Activated CD8-positive, alpha-beta memory T cell treated with anti-CD3 and anti-CD28 coated beads, Interleukin-2, amount 50 U/mL, for 48 hours (primary cell): ENCODE measurements at places on chromosomes 11 and 22.

- no peak for DNase-seq
Measured at GRCh38 chr11:13576995-13577394, 81.2 kb upstream of the PTH start.

GRCh38 chr11:27409742-27410141 is 46.7 kb upstream of the CCDC34 start:
- no peak for DNase-seq

DNA sequence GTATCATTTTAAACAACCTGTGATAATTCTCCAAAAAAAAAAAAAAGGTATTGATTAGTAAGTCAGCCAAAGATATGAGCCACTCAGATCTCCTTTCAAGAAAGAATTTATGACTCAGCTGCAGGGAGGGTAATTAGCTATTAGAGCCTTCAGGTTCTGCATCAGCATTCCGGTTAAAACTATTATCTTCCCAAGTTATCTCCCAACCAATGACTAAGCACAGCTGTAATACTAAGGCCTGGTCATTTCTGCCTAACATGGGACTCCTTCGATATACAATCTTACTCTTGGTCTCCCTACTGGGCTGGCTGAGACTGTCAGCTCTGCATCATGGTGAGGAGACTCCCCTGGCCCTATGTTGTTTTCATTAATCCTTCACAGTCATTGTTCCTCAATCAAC is 60.4 kb downstream of the SBF2 start:
- no peak for DNase-seq

DNA sequence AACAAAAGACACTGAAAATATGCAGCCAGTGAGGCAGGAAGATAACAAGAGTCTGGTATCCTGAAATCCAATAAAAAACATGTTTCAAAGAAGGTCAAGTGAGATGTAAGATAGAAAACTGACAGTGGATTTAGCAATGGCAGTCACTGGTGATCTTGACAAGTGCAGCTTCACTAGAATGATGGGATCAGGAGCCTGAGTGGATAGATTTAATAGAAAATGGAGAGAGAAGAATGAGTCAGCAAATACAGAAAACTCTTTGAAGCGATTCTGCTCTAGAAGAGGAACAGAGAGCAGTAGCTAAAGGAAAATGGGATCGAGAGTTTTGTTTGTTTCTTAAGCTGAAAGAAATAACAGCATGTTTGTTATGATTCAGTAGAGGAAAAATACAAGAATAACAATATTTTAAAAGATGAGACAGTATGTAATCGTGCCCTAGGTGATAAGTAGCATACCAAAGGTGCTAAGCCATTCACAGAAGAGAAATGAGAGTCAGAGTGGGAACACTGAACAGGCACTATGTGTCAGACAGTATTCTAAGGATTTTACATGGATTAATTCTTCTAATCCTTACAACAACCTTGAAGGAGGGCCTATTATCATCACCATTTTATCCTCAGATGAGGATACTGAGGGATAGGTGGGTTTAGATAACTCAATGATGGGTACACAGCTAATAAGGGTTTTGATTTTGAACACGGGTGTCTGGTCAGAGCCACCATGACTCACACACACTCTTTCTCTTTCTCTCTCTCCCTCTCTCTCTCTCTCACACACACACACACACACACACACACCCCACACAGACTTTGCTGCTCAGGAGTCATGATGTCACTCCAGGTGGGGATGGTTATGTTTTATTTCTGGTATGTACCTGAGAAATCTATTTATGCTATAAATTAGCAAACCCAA is 36.3 kb downstream of the MRE11 start:
- DNase-seq, result no peak

GRCh38 chr11:79198898-79199250 is 242.0 kb downstream of the TENM4 start:
- DNase-seq, result no peak

- DNase-seq, result peak; percentile 22
Measured at GRCh38 chr22:48889887-48890692, 937.6 kb downstream of the BRD1 start.

DNA sequence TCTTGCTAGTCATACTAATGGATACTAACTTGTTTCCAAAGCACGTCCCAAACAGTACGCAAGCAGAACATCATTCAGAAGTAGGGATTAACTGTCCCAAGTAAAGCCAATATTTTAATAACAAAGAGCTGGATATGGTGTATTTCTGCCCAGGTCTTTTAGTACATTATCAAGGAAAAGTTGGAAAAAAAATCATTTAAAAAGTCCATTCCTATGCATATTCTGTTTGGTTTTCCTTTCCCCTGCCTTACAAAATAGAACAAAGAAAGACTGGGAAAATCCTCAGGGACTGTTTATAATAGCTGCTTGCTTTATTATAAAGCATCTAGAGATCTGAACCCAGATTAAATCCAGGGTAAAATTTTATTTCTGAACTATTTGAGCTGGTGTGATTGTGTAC is 83.9 kb downstream of the UVRAG start:
- no peak for DNase-seq

DNA sequence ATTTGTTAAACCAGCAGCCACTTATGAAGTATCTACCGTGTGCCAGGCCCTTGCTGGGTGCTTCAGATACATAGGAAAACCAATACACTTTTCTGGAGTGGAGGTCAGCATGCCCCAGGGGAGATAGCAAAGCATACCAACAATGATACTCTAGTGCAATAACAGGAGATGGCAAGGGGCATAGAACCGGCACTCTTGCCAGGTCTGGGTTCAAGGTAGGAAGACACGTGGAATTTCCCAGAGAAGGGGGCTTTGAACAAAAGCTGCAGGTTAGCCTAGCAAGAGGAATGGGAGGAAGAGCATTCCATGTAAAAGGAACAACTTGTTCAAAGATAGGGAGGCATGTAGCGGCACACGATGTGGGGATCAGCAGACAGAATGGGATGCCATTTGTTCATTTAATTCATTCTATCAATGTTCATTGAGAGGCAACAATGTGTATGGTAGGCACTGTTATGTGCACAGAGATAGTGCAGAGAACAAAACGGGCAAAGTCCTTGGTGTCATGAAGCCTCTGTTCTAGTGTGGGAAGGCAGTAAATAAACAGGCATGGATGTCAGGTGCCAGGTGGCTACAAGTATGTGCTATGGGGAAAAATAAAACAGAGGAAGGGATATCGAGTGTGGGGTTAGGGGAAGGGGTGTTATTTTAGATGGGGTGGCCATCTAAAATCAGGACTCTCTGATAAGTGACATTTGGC is 162.6 kb upstream of the E2F8 start:
- DNase-seq, result no peak

- DNase-seq, result no peak
Measured at GRCh38 chr11:66221726-66222236, 46.7 kb upstream of the RAB1B start.

DNA sequence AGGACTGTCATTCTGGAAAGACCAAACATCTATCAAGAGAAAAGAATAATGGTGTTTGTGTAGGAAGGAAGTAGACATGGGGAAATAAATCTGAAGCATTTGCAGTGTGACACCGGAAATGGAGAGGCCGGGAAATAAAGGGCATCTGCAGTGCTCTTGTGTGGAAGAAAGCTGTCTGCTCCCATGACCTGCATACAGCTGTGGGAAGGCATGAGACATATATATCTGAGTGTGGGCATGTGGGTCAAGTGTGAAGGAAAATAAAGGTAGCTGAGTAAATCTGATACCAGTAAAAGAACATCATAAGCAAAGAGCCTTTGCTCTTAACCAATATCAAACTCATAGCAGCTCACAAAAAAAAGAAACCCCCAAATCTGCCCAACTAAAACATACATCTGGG is 72.1 kb upstream of the OR5AK2 start:
- DNase-seq, result no peak

- DNase-seq, result no peak
Measured at GRCh38 chr11:86704710-86705109, 32.3 kb upstream of the ME3 start.

DNA sequence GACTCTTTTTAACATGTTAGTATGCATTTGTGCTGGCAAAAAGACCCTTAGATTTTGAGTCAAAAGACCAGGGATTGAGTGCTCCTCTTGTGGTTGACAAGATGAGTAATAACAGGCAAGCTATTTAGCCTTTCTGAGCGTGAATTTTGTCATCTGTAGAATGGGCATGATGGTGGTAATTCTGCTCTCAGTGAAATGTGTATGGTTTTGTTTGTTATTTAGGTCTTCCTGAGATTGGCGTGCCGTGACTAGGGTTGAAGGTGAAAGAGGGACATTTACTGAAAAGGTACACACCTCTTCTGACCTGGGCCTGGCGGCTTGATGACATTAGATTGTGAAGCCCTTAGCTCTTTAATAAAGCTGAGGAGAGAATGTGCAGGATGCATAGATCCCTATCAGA is 8.4 kb upstream of the CEP295 start:
- no peak for DNase-seq

DNA sequence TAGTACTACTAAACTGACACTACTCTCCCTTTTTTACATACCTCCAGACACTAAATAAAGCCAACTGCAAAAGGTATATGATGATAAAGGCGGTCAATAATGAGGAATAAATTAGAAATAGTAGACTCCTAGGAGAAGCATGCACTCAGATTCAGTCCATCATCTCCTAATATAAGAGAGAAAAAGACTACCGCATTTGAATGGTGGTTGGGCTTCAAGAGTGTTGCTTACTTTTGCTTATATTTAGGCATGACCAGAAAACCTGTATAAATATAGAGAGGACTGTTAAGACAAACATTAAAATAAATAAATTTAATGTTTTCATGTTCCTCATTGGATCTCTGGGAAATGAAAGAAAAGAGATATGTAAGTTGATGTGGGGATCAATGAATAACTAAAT is 1137.0 kb downstream of the FAM181B start:
- no peak for DNase-seq

- DNase-seq, result no peak
Measured at GRCh38 chr11:87141980-87142514, 104.3 kb downstream of the TMEM135 start.

- no peak for DNase-seq
Measured at GRCh38 chr11:133678191-133678590, 145.9 kb upstream of the OPCML start.

DNA sequence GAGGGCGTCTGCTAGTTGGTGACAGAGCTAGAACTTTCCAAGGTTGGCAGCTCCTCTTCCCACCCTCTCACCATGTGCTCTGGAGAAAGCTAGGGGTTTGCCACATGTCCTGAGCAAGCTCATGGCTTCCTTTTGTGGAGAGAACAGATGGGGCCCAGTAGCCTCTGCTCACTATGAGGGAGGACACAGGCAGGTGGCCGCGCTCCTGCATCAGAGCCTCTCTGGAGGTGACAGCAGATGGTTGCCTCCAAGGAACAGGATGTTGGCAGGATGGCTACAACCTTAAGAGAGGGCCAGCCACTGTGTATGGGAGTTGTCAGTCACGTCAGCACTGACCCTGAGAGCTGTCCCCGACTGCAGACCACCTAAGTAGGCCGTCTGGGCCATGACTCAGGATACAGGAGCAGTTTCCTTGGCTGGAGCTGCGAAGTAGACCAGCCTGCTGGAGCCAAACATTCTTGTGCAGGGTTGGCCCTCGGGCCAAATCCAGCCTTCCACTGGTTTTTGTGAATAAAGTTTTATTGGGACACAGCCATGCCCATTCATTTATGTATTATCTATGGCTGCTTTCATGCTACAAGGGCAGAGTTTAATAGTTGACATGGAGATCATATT is 28.0 kb downstream of the SGSM1 start:
- no peak for DNase-seq

GRCh38 chr11:128215238-128215882 is 372.0 kb downstream of the ETS1 start:
- no peak for DNase-seq

DNA sequence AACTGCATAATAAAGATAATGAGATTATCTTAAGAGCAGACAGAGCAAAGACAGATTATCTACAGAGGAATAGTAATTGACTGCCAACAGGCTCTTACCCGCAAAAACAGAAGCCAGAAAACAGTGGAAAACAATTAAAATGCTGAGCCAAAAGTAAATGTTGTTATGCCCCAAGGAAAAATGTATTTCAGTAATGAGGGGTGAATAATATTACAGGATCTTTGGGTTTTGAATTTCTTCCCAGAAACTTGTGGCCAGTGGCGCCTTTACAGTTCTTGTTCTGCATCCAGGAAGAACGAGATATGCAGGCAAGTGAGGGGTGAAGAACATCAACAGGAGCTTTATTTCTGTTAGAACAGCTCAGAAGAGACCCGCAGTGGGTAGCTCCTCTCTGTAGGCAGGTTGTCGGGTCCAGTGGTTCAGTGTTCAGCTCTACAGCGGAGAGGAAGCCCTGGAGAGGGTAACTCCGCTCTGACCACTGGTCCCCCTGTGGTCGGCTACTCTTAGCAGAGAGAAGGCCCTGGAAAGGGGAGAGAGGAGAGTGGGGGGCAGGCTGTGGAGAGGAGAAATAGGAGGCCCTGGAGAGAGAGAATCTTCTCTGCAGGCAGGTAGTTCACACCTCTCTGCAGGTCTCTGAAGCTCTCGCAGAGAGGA is 51.8 kb upstream of the SC5D start:
- no peak for DNase-seq

GRCh38 chr11:11993839-11994238 is 14.6 kb downstream of the DKK3 start:
- no peak for DNase-seq

- DNase-seq, result no peak
Measured at GRCh38 chr11:72842653-72843330, 28.6 kb downstream of the ATG16L2 start.

GRCh38 chr11:133180201-133180600 is 352.1 kb downstream of the OPCML start:
- no peak for DNase-seq

- no peak for DNase-seq
Measured at GRCh38 chr11:83158965-83159901, 2.3 kb downstream of the PCF11 start.

DNA sequence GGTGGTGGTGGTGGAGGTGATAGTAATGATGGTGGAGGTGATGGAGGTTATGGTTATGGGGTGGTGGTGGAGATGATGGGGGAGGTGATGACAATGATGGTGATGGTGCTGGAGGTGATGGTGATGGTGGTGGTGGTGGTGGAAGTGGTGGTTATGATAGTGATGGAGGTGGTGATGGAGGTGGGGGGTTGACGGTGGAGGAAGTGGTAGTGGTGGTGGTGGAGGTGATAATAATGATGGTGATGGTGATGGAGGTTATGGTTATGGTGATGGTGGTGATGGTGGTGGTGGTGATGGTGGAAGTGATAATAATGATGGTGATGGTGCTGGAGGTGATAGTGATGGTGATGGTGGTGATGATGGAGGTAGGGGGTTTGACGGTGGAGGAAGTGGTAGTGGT is 16.9 kb upstream of the WNT7B start:
- no peak for DNase-seq

DNA sequence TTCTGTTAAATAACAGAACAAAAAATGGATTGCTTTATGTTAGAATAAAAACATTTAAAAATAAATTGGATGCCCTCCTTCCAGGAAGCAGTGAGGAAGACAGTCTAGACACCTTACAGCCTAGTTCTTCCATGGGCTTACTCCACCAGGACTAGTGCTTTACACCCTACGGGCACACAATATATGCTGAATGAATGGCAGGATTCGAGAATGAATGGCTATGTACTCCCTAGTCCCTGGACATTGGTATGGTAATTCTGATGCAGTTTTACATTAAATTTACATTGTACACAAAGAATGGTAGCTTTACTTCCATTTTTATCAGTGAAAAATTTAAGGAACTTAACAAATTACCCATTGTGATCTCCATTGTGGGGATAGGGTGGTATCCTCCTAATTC is 16.7 kb downstream of the TMEM218 start:
- no peak for DNase-seq
